ENCODE measurements at places on chromosomes 2 and 18.

- no peak for DNase-seq
These were observed 71.9 kb upstream of the CCDC68 start for GRCh38 chr18:55031164-55031563.

GRCh38 chr2:146632707-146633106 is 1212.1 kb upstream of the ACVR2A start:
- DNase-seq: no peak

DNA sequence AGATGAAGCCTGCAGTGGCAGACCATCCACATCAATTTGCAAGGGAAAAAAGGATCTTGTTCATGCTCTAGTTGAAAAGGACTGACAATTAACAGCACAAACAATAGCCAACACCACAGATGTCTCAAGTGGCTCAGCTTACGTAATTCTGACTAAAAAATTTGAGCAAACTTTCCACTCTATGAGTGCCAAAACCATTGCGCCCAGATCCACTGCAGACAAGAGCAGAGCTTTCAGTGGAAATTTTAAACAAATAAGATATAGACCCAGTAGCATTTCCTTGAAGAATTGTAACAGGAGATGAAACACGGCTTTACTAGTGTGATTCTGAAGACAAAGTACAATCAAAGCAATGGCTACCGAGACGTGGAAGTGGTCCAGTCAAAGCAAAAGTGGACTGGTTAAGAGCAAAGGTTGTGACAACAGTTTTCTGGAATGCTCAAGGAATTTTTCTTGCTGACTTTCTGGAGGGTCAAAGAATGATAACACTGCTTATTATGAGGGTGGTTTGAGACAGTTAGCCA is 12.0 kb upstream of the ZNF396 start:
- DNase-seq: peak; percentile 36

GRCh38 chr2:160394153-160394552 is 99.5 kb downstream of the RBMS1 start:
- DNase-seq: no peak

DNA sequence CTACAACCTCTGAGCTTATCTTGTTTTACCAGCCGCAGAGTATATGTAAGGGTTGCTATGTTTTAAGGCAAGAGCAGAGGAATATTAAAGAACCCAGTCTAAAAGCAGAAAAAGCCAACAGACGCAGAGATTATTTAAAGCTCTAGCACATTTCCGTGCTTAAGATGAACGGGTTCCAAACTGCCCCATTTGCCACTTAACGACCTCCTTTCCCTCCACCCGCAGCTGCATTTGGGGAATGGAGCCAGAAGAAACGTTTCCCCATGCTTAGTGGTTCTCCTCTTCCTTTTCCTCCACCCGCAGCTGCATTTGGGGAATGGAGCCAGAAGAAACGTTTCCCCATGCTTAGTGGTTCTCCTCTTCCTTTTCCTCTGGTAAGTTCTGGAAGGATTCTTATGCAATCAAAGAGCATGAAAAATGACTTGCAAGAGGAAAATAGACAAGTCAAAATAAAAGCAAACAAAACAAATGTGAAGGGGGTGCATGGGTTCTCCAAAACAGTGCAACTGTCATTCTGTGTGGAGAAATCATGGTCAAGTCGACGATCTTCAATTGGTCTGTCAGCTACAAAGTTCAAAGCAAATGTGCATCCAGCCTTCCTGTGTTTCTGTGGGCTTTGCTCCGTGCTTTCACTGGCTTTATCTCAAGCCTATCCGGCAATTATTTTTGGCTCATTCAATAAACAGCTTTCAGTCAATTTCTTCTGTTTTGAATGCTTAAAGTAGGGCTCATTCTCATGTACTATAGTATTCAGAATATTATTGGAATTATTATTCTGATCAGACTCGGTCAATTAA is 57.8 kb downstream of the DIPK1C start:
- no peak for DNase-seq

- no peak for DNase-seq
These were observed 14.3 kb downstream of the ARHGEF4 start for GRCh38 chr2:130850788-130851623.

DNA sequence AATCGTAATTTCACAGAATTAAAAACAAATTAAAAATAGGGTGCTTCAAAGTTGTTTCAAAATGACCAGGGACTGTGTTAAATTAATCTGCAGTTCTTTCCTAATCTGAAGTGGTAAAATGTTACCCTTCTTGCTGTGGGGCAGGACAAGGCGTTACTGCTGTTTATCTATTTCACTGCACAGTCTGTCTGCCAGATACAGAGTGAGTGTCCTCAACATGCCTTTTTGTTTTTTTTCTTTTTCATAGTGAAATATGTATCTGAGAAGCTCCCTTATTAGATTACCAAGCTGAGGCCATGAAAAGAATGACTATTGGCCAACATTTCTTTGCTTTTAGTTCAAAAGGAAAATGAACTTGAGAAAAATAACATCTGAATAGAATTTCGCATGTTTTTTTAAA is 38.0 kb downstream of the KCTD1 start:
- DNase-seq: peak; percentile 29

- no peak for DNase-seq
These were observed 102.0 kb downstream of the ARHGAP15 start for GRCh38 chr2:143231254-143231645.

GRCh38 chr18:74942319-74942910 is 266.5 kb downstream of the PTGR3 start:
- DNase-seq: no peak

Measured in GM03348 (cell line).